ENCODE measurements at places on chromosomes 7 and 10. TPM values are rescaled to one million over a fixed set of nuclear protein-coding genes. Genes with fewer than 3 reads are reported as not detected.

Gene SLC16A12
- 0.89 TPM for polyA plus RNA-seq

Gene PRPS1L1
- polyA plus RNA-seq = not detected

GRCh38 chr7:23247603-23248335 is 1.2 kb downstream of the GPNMB start:
- peak; percentile 16 for DNase-seq
- no peaks in the 10 kb centered on the region for H3K27me3 ChIP-seq
- no peak overlapping the region for H3K27ac ChIP-seq
- H3K4me3 ChIP-seq = peak overlapping the region; percentile 36
- no peaks in the 10 kb centered on the region for H3K4me1 ChIP-seq

DNA sequence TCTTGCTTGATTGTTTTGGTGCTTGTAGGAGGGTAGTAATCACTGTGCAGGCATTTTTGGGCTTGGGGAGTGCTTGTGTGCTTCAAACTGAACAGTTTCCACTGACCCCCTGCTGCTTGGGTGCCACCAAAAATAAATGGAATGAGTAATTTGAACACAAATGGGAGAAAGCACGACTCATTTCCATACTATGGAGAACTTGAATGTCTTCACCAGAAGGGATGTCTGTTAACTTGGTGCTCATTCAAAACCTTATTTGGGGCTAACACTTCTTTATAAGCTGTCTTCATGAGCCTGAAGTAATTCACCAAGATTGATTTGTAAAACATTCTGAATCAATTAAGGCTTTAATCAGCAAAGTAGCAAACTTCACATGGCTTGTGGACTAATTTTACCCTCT is 560.3 kb downstream of the SDK1 start:
- H3K4me3 ChIP-seq = no peak overlapping the region
- no peak overlapping the region for H3K27ac ChIP-seq
- H3K27me3 ChIP-seq = no peaks in the 10 kb centered on the region
- H3K4me1 ChIP-seq = no peaks in the 10 kb centered on the region

- DNase-seq = no peak
- H3K36me3 ChIP-seq = no peaks in the 10 kb centered on the region
- no peak overlapping the region for H3K27ac ChIP-seq
- no peaks in the 10 kb centered on the region for H3K4me1 ChIP-seq
Measured at GRCh38 chr7:78563191-78563590, 764.6 kb downstream of the PHTF2 start.

- no peaks in the 10 kb centered on the region for H3K36me3 ChIP-seq
- H3K4me3 ChIP-seq = no peak overlapping the region
- no peaks in the 10 kb centered on the region for H3K27me3 ChIP-seq
- DNase-seq = no peak
Measured at GRCh38 chr7:157111311-157111710, 27.4 kb upstream of the UBE3C start.

DNA sequence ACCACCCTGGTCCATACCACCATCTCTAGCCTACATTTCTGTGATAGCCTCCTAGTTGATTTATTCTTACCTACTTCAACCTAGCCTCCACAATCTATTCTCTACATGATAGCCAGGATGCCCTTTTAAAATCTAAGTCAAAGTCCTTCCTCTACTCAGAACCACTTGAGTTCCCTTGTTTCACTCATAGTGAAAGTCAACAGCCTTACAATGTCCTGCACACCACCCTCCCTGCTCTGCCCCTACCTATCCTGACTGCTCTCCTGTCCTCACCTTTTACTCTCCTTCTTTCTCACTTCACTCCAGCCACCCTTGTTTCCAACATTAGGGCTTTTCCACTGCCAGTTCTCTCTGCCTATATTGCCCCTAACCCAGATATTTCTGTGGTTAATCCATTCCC is 146.7 kb downstream of the GRM3 start:
- no peak overlapping the region for H3K4me3 ChIP-seq
- no peaks in the 10 kb centered on the region for H3K36me3 ChIP-seq
- H3K27me3 ChIP-seq = no peaks in the 10 kb centered on the region
- no peak overlapping the region for H3K27ac ChIP-seq
- no peak for DNase-seq

Measured in small intestine (tissue), 16 donors.